ENCODE measurements at places on chromosomes 7 and 10.
A peak's percentile ranks its signal among the peaks of the same experiment; 100 is the strongest.

GRCh38 chr7:127847641-127848040, 183.6 kb downstream of the LRRC4 start:
- no peak for DNase-seq

- DNase-seq = no peak
Observed at GRCh38 chr10:52485462-52485861, 171.4 kb downstream of the DKK1 start.

DNA sequence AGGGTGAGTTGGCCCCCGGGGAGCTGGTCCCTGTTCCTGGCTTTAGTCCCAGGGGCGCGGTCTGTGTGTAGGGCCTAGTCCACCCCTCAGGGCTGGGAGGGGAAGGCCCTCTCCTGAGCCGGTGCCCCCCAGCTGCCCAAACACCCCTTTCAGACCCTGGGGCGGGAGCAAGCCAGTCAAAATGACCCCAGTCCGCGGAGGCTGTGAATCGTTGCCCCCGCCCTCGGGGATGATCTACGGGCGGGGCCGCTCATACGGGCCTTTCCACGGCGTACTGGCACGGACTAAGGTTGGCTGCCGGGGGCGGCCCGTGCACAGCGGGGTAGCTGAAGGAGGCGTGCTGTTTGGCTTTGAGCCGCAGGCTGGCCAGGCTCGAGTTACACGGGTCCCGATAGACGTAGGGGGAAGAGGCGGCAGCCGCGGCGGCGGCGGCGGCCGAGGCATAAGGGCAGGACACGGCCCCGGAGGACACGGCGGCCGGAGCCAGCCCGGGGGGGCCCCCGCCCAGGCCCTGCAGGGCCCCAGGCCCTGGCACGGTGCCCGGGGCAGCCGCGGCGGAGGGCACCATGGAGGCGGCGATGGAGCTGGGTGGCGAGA, 4.3 kb downstream of the ELOVL3 start:
- peak; percentile 42 for DNase-seq

- no peak for DNase-seq
Observed at GRCh38 chr7:82255706-82256105, 187.9 kb downstream of the CACNA2D1 start.

DNA sequence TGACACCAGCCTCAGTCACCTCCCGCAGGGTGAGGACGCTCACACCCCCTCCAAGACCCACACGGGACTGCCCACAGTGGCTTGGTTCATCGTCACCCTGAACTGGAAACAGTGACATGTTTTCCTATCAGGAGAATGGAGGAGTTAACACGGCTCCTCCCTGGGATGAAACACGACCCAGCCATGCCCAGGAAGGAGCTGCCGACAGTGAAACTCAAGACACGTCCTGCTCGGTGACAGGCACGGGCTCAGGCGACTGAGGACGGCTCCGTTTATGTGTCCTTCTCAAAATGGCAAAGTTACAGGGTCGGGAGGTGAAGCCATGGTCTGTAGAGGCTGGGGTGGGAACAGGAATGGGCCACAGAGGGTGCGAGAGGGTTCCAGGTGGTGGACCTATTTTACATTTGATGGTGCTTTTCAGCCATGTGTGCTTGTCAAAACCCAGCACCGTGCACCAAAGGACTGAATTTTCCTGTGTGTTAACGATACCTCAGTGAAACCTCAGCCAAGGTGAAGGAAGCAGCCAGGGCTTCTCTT, 272.4 kb downstream of the ADARB2 start:
- no peak for DNase-seq

GRCh38 chr10:103618575-103619423, 125.3 kb downstream of the NEURL1 start:
- no peak for DNase-seq

DNA sequence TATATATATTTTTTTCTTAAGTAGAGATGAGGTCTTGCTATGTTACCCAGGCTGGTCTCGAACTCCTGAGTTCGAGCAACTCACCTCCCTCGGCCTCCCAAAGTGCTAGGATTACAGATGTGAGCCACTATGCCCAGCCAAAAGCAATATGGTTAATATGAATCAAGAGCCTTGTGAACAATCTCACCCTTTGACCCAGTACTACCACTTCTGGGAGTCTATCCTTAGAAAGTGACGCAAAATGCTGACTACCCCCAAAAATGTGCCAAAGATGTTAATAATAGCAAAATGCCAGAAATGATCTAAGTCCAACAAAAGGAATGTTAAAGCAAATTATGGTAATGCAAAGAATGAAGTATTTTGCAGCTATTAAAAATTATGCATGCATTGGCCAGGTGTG, 44.3 kb downstream of the HOXA1 start:
- no peak for DNase-seq

- no peak for DNase-seq
Observed at GRCh38 chr10:69348816-69349541, 67.7 kb downstream of the TACR2 start.

DNA sequence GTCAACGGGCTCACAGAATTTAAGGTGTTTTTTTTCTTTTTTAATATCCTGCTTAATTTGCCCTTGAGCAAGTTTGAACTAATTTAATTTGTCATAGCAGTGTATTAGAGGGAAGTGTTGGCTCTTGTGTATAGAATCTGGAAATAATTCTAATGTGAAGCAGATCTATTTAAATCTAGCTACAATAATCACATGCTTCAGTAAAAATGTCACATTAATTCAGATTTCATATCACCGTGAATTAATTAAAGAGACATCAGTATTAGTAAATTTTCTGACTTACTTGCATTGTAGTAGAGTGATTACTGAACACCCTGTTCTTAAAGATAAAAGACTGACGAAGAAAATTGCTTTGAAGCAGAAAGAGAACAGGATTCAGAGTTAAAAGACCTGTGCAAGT, 124.7 kb downstream of the DGKB start:
- DNase-seq = no peak

DNA sequence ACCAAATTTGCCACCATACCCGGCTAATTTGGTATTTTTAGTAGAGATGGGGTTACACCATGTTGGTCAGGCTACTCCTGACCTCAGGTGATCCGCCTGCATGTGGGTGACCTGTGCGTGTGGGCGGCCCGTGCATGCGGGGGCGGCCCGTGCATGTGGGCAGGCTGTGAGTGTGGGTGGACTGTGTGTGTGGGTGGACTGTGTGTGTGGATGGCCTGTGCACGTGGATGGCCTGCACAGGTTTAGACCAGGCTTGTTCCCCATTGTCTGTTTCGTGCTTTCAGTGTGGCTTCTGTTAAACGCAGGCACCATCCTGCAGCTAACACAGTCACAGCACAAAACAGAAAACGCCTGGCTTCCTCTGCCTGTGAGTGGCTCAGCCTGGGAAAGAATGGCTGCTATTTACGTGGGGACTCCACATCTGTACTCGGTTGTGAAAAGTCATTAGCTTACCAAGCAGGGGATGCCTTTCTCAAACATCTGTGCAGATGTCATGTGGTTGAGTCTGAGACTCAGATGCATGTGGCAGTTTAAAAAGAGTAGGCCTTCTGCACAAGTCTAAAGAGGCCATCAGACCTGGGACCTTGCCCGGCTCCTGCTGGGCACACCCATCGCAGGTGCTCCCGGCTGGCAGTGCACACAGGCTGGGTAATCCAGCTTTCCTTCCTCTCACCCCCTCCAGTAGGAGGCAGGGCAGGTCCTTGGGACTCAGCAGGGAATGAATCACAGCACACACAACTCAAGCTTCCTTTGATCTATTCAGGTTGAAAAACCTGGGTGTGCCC, 91.6 kb downstream of the COBL start:
- peak; percentile 20 for DNase-seq

DNA sequence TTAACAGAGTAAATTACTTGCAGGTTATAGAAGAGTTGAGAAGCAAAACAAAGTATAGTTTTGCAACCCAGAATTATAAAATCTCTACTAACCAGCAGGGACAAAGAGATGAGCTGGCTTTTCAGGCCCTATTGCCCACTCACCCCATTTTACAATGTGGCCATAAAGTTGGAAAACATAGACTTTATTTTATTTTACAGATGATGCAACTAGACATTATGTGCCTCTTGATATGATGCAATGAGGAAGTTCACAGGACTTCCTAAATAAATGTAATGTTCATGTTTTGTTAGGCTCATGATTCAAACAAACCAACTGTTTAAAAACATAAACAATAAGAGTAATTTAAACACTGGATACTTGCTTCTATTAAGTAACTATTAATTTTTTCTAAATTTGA, 141.1 kb upstream of the WNT16 start:
- DNase-seq = no peak

- DNase-seq = no peak
Observed at GRCh38 chr7:158595068-158595467, 7.4 kb upstream of the PTPRN2 start.

DNA sequence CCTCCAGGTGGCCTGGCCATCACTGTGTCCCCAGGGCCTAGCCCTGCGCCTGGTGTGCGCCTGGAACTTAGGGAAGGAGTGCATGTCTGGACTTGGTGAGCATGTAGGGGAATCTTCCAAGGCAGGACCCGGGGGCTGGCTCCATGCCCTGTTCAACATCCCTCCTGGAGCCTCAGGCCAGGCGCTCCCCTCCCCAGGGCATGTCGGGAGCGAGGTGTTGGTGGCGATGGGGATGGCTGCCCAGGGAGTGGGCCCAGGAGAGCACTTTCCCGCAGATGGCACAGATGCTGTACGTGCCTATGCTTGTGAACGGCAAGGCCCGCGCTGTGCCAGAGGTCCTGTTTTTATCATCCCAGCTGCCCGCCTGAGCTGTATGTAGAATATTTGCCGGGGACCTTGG, 55.0 kb downstream of the CDH23 start:
- DNase-seq = no peak

DNA sequence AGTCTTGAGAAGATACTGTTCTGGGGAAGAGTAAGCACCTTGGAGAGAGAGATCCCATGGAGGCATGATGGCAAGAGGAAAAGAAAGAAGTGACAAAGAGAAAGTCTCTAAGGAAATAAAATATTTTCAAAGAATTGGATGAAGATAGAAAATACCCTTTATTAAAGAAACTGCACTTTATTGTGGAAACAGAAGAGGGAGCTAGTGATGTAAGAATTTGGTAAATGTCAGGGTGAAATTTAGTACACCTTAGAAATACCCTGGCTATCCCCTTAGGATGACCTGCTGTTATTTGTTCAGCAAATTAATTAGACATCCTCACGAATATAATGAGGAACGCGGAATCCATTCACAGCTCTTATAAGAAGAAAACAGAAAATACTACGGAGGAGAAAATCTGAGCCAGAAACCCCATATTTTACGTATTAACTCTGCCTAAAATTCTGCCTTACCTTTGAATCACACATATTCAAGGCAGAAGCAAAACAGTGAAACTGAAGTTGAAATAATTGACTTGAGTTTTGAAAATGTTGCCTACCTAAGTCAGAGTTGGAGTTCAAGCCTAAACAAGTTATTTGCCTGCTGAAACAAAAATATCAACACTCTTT, 90.7 kb downstream of the TFPI2 start:
- no peak for DNase-seq

Data from SHP77 (cell line).